Heart right ventricle (tissue), 16 donors: ENCODE measurements at places on chromosomes 5 and 9. TPM values are rescaled to one million over a fixed set of nuclear protein-coding genes. Genes with fewer than 3 reads are reported as not detected.

DNA sequence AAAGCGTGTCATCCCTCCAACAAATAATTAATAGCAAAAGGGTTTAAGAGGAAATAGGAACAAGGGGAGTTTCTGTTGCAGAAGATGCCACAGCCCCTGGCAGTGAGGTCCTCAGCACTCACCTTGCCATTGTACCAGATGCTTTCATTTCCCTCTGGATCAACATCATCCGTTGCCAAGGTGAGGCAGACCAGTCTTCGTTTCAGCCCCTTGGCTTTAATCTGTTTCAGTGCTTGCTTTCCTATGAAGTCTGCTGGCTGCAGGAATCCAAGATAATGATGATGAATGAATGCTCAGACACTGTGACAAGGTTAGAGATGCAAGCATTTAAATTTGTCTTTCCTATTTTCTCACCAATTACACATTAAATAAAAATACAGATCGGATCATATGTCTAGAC is 20.0 kb upstream of the ARSB start:
- no peak for DNase-seq
- H3K27me3 ChIP-seq, result no peaks in the 10 kb centered on the region
- H3K4me1 ChIP-seq, result no peaks in the 10 kb centered on the region
- no peaks in the 10 kb centered on the region for H3K36me3 ChIP-seq

DNA sequence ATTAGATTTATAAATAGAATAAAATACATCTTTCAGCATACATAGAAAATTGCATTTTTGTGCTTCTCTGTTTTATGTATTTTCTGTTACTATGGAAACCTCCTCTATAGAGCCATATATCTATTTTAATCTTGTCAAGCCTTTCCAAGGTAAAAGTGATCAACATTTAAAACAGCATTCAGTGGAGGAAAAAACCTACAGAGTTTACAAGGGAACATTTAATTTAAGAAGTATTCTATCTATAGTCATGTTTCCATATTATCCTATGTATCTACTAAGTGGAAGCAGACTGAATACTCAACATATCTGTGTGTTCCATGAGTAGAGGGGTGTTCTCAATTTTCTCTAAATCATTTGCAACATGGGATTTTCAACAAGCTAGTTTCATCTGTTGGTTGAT is 791.4 kb downstream of the CDH18 start:
- no peaks in the 10 kb centered on the region for H3K36me3 ChIP-seq
- H3K27ac ChIP-seq, result no peak overlapping the region
- peaks cover 3% of the 10 kb centered on the region for H3K27me3 ChIP-seq
- no peak for DNase-seq

Gene HAVCR2
- 14.9 TPM for total RNA-seq

Gene RXRA
- 71.8 TPM for total RNA-seq

Gene IFT74
- 7.3 TPM for total RNA-seq

Gene SLC36A2
- total RNA-seq, result not detected
